Lower leg skin (tissue), 4 donors: ENCODE measurements at places on chromosomes 7 and 10.
A peak's percentile ranks its signal among the peaks of the same experiment; 100 is the strongest.

DNA sequence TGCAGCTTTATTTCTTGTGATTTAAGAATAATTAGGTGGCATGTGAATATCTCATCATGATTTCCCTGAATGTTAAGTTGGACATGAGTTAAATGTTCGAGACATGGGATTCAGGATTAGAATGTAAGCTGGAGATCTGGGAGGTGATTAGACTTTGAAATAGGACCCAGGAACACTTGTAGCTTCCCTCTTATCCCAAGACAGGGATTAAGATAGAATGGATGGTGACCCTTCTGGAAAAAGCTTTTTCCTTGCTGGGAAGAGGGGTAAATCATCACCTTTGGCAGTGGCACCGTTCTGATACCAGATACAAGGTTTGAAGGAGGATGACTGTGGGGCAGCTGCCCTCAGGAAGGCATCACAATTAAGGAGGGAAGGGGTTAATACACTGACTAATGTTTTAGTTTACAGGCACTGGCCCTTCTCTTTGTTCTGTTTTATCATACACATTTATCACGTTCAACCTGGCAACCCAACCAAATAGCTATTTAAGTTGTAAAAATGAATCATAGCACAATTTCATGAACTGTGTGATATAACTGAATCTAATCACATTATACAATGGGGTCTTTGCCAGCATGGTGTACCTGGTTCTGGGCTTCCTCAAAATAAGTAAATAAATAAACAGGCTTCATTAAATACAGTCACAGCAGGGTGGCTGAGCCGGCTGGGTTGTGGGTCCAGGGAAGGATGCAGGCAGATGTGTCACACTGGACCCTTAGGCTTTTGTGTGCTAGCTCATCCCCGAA lies 212.7 kb downstream of the LRMDA start:
- DNase-seq = no peak

DNA sequence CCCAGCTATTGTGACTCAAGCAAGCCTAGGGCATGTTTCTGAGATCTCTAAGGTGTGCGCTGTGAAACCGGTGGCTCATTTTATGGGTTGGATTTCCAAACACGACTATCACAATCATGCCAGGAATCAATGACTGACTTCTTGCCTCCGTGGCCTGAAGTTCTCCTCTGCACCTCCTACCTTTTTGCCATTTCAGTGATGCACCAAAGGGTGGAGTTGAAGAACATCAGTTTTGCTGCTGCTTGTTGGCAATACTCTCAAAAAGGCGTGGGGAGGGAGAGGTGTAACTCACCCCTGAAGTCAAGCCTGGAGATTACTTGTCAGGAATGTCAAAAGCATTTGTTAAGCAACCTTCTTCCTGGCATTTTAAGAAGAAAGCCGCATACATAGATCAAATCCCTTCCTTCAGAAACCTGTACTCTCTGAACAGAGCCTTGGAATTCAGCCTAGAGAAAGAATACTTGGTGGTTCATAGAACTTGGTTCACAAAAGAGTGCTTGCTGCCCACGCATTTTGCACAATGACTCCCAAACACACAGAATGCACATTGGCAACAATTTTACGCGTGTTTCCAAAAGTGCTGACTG lies 41.0 kb downstream of the KIAA1217 start:
- no peak for DNase-seq

DNA sequence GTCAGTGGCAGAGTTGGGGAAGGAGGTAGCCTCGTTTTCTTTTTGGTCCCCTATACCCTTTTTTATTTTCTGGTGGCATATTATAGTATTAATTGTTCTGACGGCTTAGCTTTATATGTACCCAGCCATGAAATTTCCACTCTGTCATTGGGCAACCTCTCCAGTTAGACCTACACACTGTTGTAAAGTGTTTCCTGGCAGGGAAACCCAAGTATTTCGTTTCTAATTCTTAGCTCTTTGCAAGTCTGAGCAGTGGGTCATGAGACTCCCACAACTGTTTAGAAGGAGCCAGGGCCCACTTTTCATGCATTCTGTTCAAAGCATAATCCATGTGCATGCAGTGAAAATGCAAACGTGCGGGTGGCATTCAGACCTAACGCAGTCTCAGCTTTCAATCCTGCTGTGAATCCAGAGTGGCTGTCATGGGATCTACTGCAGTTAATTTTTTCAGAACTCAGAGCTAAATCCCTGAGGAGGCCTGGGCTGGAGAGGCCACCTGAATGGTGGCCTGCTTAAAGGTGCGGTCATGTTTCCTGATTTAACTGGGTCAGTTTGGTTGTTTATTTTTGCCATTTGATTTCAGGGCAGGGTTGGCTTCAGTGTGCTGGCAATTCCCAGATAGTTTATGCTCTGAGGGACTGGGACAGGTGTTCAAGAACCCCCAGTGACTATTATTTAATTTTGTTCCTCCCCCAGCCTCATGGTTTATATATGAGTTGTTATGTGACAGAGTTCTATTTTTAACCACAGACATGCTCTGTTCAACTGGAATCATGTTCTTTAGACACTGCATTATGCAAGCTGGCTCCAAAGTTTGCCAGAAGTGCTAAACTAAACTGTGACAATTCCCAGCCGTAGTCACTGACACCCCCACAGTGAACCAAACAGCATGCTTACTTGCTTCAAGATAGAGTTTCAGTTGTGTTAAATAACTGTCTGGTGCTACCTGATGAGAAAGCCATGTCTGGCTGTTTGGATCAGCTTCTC lies 27.4 kb upstream of the SYPL1 start:
- DNase-seq = no peak

GRCh38 chr10:131300508-131300907 lies 11.0 kb downstream of the TCERG1L start:
- DNase-seq = no peak

DNA sequence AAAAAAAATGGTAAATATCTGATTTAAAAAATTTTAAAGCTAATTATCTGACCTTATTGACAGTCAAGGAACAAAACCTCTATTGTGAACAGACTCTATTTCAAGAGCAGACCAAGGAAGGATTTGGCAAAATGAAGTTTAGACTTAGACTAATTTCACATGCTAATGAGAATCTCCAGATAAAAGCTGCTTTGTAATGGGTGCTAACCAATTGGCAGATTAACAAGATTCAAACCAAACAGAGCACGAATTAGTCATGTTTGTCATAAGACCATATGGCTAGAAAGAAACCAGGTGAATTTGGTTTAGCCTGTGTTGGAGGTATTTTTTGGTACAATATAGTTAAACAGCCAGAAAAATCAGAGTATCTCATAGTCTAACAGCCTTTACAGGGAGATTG lies 429.1 kb upstream of the NFE2L3 start:
- DNase-seq = no peak

DNA sequence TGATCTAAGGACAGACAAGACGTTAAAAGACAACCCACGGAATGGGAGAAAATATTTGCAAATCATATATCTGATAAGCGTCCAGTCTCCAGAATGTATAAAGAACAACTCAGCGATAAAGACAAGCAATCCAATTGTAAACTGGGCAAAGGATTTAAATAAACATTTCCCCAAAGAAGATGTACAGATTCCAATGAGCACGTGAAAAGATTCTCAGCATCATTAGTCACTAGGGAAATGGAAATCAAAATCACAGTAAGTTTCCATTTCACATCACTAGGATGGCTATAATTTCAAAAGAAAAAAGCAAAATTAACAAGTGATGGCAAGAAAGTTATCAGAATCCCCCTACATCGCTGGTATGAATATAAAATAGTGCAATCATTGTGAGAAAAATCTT lies 316.1 kb downstream of the SFMBT2 start:
- no peak for DNase-seq

DNA sequence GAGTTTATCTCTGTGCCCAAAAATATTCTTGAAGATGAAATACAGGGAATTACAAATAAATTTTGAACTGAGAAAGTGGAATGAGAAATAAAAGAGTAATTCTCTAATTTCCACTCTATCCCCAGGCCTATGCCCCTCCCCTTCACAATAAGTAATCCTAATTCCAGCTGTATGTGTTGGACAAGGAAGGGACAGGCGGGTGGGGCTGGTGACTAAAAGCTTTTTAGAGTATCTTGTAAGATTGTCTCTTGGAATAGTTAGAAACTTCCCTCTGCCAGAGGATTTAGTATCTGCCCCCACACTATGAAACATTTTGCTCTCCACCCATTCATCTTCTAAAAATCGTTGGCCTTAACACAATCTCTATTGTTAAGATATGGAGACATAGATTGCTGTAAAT lies 199.2 kb downstream of the MBL2 start:
- no peak for DNase-seq

- no peak for DNase-seq
Observed at GRCh38 chr7:42692621-42693020, 219.2 kb downstream of the C7orf25 start.

DNA sequence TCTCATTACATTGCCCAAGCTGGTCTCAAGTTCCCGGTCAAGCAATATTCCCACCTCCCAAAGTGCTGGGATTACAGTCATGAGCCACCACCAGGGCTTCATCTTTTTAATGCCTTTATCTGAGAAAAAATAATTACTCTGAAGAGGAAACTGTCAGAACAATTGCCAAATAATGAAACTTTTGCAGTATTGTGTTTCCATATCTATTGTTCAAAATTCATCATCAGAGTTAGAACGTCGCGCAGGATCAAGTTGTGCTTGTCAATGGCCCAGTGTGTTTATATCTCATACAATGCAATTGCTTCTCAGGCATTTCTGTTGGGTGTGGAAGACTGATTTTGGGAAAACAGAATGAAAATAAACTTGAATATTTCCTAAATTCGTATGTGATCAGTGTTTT lies 143.1 kb downstream of the ARID5B start:
- DNase-seq = no peak

DNA sequence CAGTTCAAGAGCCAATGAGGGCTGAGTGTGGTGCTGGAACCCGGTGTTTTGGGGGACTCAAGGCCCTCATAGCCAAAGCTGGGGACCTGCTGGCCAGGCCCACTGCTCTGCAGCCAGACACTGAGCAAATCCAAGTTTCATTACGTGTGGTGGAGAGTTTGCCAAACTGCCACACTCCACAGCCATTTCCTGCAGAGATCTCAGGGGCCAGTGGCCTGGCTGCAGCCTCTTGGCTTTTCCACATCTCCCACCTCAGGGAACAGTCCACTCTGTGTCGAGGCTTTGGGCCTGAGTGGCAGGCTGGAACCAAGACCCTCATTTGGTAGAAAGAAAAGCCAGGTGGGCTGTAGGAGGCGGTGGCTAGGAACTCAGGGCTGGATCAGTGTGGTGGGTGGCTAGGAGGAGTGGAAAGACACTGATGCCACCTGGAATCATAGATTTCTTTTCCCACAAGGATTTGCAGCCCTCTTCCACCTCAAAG lies 3.2 kb downstream of the HOXA11 start:
- no peak for DNase-seq

DNA sequence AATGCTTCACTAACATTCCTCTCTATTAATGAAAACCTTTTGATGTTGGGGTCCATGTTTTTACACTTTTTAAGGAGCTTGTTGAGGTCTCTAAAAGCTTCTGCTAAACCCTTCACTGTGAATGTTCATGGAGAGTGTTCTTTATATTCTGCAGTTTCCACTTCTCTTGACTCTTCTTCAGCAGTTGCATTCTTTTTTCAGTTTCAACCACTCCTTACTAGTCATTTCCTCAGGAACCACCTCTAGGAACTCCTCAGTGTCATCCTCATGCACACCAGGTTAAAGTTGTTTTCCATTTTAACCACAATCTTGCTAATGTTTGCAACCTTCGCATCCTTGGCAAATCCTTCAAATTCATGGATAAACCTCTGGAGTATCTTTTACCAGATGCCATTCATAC lies 821.6 kb downstream of the ANKRD7 start:
- DNase-seq = no peak

- no peak for DNase-seq
Observed at GRCh38 chr7:333393-333764, 43.4 kb downstream of the FOXL3 start.

GRCh38 chr7:36605261-36606051 lies 118.8 kb downstream of the AOAH start:
- DNase-seq = no peak

DNA sequence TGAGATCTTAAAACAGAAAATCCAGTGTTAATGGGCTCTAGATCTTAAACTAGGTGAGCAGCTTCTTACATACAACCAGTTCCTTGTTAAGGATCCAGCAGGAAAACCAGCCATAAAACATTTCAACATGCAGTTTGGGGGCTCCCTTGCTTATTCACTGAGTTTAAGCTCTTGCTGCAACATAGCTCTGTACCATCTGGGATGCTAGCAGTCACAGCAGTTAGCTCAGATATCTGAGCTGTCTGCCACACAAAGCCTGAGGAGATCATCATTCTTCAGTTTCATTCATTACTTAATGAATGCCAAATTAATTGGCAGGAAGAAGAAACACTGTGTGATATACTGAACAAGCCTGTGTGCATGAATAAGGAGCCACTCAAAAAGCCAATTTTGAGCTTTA lies 62.8 kb downstream of the PODXL start:
- DNase-seq = no peak

DNA sequence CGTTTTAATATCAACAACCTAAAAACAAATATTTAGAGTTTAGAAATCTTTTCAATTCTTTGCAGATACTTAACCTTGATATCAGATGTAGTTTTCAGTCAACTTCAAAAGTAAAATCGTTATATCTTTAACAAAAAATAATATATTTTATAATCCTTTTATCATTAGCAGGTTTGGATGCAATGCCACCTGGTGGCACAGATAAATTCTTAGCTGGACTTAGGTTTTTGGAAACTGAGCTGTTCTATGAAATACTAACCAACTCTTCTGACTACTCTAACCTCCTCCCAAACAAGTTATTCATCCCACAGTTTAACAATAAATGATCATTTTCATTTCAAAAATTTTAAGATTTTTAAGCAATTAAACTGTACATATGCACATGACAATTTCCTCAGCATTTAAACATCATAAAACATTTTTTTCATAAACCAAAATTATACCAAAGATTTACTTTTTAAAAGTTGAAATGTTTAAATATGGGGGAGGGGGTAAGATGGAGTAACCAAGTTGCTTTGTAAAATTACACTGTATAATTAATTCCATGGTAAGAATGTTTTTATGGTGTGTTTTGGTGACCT lies 56.9 kb downstream of the HIBADH start:
- no peak for DNase-seq

DNA sequence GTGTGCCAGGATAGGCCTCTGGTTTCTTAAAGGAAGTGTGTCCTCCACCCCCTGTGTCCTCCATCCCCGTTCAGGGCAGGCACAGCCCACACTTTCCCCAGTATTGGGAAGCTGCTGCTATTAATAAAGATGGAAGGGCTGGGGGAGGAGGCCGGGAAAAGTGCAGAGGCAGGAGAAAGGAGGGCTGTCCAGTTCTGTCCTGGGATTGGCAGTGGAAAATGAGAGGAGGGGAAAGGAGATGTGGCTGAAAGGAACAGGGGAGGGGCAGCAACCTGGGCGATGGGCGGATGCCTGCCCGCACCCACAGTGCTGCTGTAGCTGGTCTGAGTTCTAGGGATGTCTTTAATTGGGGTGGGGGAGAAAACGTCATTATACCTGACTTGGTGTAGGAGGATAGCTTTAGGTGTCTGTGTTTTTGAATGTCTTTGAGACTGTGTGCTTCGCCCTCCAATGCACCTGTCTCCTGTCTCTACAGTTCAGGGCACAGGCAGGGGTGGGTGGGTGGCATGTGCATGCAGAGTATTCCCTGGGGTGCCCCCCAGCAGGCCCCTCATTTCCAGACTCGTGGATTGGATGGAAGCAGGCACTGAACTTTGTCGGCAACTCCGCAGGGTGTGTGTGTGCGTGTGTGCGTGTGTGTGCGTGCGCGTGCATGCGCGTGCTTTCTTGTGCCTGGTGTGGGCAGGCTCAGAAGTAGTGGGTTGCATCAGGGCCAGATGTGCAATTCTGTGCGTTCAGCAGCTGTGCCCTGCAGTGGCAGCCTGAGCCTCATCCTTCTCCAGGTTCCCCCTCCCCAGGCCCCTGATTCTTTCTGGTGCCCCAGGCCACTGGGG lies 2.5 kb downstream of the TRIM8 start:
- peak; percentile 51 for DNase-seq
